A549 treated with Hydrocortisone at 1 μM for 4 hours (cell line): ENCODE measurements at places on chromosomes 6 and 20. TPM values are rescaled to one million over a fixed set of nuclear protein-coding genes. Genes with fewer than 3 reads are reported as not detected.

Gene PPP1R3G
- total RNA-seq, result 1.9 to 2.2 TPM (median 2.1 TPM) in 5 replicates

Gene IL17F
- total RNA-seq, result not detected in 5 replicates

Gene PGC
- total RNA-seq, result 0.08 to 0.14 TPM (median 0.12 TPM) in 3 of 5 replicates, not detected in the others

Gene MEP1A
- 0.05 TPM in 1 of 5 replicates, not detected in the others for total RNA-seq

Gene GJA10
- not detected in 5 replicates for total RNA-seq
